Smooth muscle cell of the umbilical artery (primary cell): ENCODE measurements at places on chromosomes 12 and 14. TPM values are rescaled to one million over a fixed set of nuclear protein-coding genes. Genes with fewer than 3 reads are reported as not detected.

The MMP19 gene
- 5.6 and 7.4 TPM in 2 replicates for total RNA-seq

The OR6C2 gene
- not detected in 2 replicates for total RNA-seq

The TBC1D30 gene
- total RNA-seq: 0.30 and 0.42 TPM in 2 replicates

The NUP37 gene
- total RNA-seq: 45.7 and 72.2 TPM in 2 replicates

The SMIM41 gene
- 0.23 TPM in 1 of 2 replicates, not detected in the other for total RNA-seq

The PDE3A gene
- 0.46 and 2.7 TPM in 2 replicates for total RNA-seq

The GMFB gene
- total RNA-seq: 91.8 and 114 TPM in 2 replicates

The TIGAR gene
- total RNA-seq: 17.8 and 27.9 TPM in 2 replicates

The SLCO1B3 gene
- total RNA-seq: not detected in 2 replicates

The ACVR1B gene
- 8.0 and 11.1 TPM in 2 replicates for total RNA-seq

The PGAM5 gene
- total RNA-seq: 24.3 and 41.3 TPM in 2 replicates
